ENCODE measurements at places on chromosomes 7 and 10. TPM values are rescaled to one million over a fixed set of nuclear protein-coding genes. Genes with fewer than 3 reads are reported as not detected.

EVX1 gene
- not detected for total RNA-seq

UTF1 gene
- total RNA-seq, result not detected

HOXA10 gene
- not detected for total RNA-seq

CDH23 gene
- total RNA-seq, result 8.1 TPM

SPDYE5 gene
- not detected for total RNA-seq

EGR2 gene
- total RNA-seq, result 1.2 TPM

CRYGN gene
- total RNA-seq, result not detected

ZNF777 gene
- total RNA-seq, result 6.0 TPM

SEC24C gene
- 49.6 TPM for total RNA-seq

TRIM50 gene
- not detected for total RNA-seq

GRM8 gene
- total RNA-seq, result 28.4 TPM

OTUD1 gene
- 17.1 TPM for total RNA-seq

ORC5 gene
- 48.0 TPM for total RNA-seq

Data from diencephalon (tissue), 1 donor.